Amniotic stem cell (primary cell): ENCODE measurements at places on chromosomes 1 and 21.

DNA sequence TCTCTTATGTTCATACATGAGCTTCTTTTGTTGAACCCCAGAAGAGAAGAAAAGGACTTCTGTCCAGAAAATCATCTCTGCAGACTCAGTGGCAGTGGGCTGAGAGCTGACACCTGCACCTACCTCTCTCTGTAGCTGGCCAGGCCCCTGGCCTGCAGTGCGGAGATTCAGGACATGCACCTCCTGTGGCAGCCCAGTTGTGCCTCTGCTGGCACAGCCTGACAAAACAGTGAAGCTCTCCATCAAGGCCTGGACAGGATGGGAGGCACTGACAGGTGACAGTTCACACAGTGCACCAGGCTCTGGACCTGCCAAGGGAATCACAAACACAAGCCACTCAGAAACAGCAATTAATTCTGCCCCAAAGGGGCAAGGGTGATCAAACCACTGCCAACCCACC, 88.8 kb downstream of the TGFBR3 start:
- DNase-seq, result no peak

DNA sequence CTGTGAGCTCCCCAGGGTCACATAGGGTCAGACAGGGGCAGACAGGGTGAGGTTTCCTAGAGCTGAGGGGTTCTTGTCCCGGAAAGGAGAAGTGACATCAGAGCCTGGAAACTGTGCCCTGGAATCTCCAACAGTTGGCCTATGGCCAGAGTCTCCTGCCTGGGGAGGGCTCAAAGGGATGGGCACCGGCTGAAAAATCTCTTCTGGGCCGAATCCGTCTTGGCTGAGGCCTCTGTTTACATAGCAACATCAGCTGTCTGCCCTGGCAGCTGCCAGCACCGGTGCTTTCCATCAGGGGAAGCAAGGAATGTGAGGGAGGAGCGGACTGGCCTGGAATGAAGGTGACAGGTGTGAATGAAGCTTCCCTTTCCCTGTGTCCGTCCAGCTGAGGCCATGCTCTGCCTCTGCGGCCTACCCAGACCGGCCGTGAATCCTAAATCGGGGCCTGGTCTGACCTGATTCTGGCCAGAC, 30.7 kb downstream of the VASH2 start:
- DNase-seq, result no peak

DNA sequence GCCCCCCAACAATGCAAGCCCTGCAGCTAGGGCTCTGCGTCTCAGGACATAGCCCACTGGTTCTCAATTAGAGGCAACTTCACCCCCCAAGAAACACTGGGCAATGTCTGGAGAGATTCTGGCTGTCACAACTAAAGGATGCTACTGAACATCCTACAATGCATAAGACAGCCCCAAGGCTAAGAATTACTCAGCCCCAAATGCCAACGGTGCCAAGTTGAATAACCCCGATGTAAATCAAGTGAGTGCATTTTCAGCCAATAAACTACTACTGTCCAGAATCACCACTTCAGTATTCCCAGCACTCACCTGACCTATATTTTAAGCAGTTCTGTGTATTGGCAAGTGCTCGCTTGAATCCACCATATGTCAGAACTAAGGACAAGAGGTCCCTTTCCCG, 6.9 kb downstream of the RIPK4 start:
- no peak for DNase-seq

GRCh38 chr1:72284348-72285073, 2.2 kb upstream of the NEGR1 start:
- peak; percentile 84 for DNase-seq

DNA sequence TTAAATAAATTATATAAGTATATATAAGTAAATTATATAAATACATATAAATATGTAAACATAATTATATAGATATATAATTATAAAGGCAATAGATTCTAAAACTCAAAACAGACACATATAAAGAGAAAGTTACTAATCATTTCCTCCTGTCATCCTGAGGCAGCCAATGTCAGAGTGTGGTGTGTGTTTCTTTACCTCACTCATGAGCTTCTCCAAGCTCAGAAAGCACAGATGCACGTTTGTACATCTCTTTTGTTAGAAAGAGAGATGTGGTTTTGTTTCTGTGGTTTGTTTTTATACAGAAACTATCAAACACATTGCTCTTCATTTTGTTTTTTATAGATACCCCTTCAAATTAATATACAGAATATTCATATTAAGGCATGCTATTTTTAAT, 594.8 kb downstream of the USP25 start:
- no peak for DNase-seq

DNA sequence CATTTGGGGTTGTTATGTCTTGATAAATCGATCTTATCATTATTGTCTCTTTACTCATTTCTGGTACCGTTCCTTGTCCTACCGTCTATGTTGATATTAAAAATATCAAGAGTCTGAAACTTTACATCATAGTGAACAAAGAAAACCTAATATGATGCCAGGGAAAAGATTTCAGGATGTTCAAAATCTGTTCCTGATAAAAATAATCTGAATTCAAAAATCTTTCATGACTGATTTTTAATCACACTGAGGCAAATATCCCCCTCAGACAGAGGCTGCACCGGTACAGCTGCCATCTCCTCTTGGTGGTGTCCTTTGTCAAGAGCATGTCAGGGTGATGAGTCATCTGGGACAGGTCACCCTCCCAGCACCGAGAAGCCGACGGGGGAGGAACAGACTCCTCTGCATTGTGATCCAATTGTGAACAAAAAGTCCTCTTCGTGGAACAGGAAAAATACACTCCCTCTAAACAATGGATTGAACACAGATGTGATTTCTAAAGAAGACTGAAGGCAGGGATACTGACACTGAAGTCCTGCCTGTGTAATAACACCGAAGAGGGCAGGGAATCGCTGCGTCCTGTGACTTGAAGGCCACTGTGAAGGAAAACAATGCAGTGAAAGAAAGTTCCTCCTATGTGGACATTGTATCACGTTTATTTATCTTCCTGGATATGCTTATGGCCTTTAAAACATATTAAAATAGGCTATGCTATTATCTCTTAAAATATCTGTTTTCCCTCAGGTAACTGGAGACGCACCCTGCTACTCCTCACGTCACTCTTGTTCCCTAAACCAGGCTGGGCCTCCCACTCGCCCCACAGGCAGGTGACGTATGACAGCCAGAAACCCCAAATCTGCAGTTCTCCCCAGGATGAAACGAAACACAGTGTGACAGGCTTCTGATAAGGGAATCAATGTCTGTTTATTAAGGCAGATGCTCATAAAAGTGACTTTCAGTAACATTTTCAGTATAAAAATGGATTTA, 4.3 kb upstream of the SPATC1L start:
- no peak for DNase-seq

- DNase-seq, result no peak
Observed at GRCh38 chr1:77605246-77606026, 77.0 kb downstream of the ZZZ3 start.

GRCh38 chr1:222777977-222778376, 36.9 kb upstream of the DISP1 start:
- DNase-seq, result no peak

DNA sequence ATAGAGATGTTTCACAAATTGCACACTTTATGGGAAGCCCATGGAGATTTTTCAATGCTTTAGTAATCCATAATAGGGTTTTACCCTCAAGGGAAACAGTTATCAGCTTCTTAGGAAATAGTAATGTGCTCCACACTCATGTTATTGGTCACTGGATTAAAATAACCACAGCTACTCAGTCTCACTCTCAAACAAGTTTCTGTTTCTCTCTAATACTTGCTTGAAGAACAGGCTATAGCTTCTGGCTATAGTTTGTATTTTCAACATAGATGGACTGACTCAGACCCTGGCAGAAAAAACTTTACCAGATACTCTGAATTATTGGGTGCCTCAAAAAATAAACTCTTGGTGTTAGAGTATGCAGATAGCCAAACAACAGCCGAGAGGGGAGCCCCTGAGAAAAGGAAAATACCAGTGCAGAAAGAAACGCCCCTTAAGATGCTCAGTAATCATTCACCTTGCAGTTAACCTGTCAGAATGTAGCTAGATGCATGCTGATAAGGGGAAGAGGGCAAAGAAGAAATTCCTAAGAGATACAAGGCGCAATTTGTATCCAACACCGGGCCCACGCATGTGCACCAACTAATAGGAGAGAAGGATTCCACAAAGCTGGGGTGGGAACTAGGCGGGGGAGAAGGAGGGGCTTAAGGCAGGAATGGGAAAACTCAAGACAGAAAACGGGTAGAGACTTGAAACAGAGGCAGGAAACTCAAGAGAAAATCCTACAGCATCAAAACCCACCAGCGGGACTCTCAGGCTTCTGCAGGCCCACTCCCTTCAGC, 30.4 kb upstream of the PDE4B start:
- DNase-seq, result peak; percentile 59

GRCh38 chr1:103761896-103762295, 12.2 kb downstream of the AMY1C start:
- DNase-seq, result no peak
